Activated CD8-positive, alpha-beta memory T cell treated with anti-CD3 and anti-CD28 coated beads, Interleukin-2, amount 10 ng/mL, durations not matched to agents 7 days and 5 days (primary cell): ENCODE measurements at places on chromosomes 2 and 18. TPM values are rescaled to one million over a fixed set of nuclear protein-coding genes. Genes with fewer than 3 reads are reported as not detected.

SNTG2 gene
- 1.6 TPM for total RNA-seq

DNA sequence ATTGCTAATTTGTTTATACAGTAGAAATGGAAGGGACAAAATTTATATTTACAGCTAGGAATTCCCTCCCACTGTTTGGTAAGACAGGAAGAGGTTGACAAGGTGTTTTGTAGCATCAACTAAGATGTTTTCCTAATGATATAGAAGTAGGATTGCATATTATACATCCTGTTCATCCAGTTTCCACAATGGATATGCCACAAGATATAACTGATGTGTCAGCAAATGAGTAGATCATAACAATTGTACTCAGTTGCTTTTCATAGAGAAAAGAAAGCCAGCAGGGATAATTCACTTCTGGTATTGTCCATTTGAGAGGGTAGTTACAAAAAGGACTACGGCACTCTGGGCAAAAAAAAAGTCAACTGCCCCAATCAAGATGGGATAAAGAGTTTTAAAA, 102.7 kb downstream of the CALCRL start:
- no peak overlapping the region for H3K27ac ChIP-seq
- H3K27me3 ChIP-seq, result no peaks in the 10 kb centered on the region
- no peaks in the 10 kb centered on the region for H3K4me1 ChIP-seq
- no peak for DNase-seq
- no peaks in the 10 kb centered on the region for H3K36me3 ChIP-seq

- DNase-seq, result no peak
- peaks cover 13% of the 10 kb centered on the region for H3K36me3 ChIP-seq
- peaks cover 50% of the 10 kb centered on the region for H3K4me1 ChIP-seq
- no peak overlapping the region for H3K4me3 ChIP-seq
- H3K27me3 ChIP-seq, result no peaks in the 10 kb centered on the region
These were observed 16.9 kb upstream of the MREG start for GRCh38 chr2:216030216-216030615.

- peaks cover 15% of the 10 kb centered on the region for H3K36me3 ChIP-seq
- H3K4me3 ChIP-seq, result no peak overlapping the region
- DNase-seq, result peak; percentile 88
- peaks cover 13% of the 10 kb centered on the region for H3K4me1 ChIP-seq
- H3K27ac ChIP-seq, result no peak overlapping the region
- no peaks in the 10 kb centered on the region for H3K27me3 ChIP-seq
These were observed 6.3 kb downstream of the ANKRD53 start for GRCh38 chr2:70984576-70985282.

DNA sequence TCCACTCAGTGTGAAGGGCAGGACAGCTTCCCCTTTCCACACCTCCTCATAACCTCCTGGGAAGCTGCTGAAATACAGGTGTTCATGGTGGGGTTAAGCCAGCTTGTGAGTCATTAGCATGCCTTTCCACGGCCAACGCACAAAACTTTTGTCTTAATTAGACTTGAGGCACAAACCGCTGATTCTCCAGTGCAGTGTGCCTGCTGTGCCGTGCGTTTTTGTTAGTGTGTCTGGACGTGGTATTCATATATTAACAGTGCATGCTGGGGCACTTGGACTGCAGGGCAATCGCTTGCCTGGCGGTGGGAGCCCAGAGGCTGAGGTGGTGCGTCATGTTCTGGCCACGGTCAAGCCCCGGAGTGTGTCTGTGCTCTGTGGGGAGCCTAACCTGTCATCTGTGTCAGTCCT, 156.2 kb downstream of the SH3RF3 start:
- H3K36me3 ChIP-seq, result no peaks in the 10 kb centered on the region
- H3K27me3 ChIP-seq, result peaks cover 3% of the 10 kb centered on the region
- no peak overlapping the region for H3K4me3 ChIP-seq
- H3K27ac ChIP-seq, result no peak overlapping the region
- H3K4me1 ChIP-seq, result no peaks in the 10 kb centered on the region
- no peak for DNase-seq

IL1RL2 gene
- not detected for total RNA-seq

- no peaks in the 10 kb centered on the region for H3K36me3 ChIP-seq
- H3K4me3 ChIP-seq, result no peak overlapping the region
- no peaks in the 10 kb centered on the region for H3K27me3 ChIP-seq
- no peak overlapping the region for H3K27ac ChIP-seq
- no peaks in the 10 kb centered on the region for H3K4me1 ChIP-seq
- DNase-seq, result no peak
These were observed 421.6 kb downstream of the SOX11 start for GRCh38 chr2:6113786-6114185.

- H3K27me3 ChIP-seq, result no peaks in the 10 kb centered on the region
- no peak overlapping the region for H3K27ac ChIP-seq
- H3K4me3 ChIP-seq, result no peak overlapping the region
- no peaks in the 10 kb centered on the region for H3K36me3 ChIP-seq
These were observed 7.3 kb upstream of the HTR2B start for GRCh38 chr2:231132129-231132528.

DNA sequence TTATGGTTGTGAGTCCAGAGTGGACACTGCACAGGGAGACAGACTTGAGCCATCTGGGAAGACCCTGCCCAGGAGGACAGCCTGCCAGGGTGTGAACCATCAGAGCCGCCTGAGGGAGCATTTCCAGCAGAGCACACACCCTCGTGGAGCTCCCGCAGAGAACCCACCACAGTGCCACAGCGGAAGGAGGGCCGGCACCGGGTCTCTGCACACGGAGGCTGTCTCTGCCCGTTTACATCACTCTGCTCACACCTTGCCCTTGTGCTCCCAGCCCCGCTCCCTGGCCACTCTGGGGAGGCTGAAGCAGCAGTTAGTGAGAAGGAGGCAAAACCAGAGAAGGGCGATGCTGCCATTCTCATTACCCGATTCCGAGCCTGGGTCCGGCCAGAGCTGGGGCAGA, 161.9 kb downstream of the KLHL29 start:
- peaks cover 8% of the 10 kb centered on the region for H3K4me1 ChIP-seq
- no peaks in the 10 kb centered on the region for H3K36me3 ChIP-seq
- H3K4me3 ChIP-seq, result no peak overlapping the region

DNA sequence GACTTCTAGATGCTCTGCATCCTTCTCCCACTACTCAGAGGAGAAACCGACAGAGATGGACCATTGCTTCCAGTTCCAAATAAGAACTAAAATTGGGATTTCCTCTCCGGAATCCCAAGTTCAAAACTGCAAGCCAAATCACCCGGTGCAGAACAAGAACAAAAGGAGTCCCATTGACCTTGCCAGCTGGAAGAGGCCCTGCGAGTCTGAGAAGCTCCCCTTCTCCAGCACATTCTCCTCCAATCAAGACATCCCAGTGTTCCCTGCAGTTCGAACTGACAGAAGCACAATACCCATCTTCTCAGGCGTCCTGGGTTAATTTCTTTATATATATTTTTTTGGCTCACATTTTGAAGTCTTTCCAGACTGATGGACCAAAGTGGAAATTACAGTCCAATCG, 195.3 kb upstream of the MEIS1 start:
- no peak for DNase-seq
- H3K4me3 ChIP-seq, result no peak overlapping the region
- no peaks in the 10 kb centered on the region for H3K4me1 ChIP-seq
- no peak overlapping the region for H3K27ac ChIP-seq
- no peaks in the 10 kb centered on the region for H3K36me3 ChIP-seq
- H3K27me3 ChIP-seq, result no peaks in the 10 kb centered on the region

DNA sequence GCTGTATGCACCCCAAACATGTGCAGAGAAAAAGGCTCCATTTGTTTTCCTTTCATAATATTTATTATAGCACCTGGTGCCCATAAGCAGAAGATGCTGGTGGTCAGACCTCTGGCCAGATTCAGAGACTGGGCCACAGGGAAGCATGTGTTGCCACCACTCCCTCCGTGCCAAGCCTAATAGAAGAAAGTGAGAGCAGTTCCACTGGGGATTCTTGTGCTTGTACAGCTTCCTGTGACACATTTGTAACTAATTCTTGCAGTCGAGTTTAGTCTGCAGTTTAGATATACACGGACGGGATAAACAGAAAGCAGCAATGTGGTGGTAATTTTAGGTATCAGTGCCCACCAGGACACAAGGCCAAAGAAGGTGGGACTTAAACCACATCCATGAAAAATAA, 135.4 kb upstream of the PIEZO2 start:
- H3K4me3 ChIP-seq, result no peak overlapping the region
- no peaks in the 10 kb centered on the region for H3K36me3 ChIP-seq
- no peak for DNase-seq
- H3K4me1 ChIP-seq, result no peaks in the 10 kb centered on the region
- no peaks in the 10 kb centered on the region for H3K27me3 ChIP-seq

DNA sequence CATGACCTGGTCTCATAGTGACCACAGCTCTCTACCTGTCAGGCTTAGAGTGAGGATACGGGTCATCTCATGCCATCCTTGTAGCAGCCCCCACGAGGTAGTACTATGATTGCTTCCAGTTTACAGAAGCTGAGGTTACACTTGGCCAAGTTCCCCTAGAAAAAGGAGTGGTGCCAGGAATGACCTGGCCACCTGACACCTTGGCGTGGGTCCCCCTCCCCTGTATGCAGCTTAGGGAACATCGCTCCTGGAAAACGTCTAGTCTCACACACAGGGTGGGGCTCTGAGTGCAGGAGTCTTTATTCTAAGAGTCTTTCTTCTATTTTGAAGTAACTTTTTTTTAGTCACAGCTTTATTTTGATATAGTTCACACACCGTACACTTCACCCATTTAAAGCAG, 14.8 kb downstream of the NPPC start:
- peaks cover 16% of the 10 kb centered on the region for H3K4me1 ChIP-seq
- H3K4me3 ChIP-seq, result no peak overlapping the region
- DNase-seq, result no peak
- H3K27me3 ChIP-seq, result peaks cover 12% of the 10 kb centered on the region
- H3K27ac ChIP-seq, result no peak overlapping the region
- no peaks in the 10 kb centered on the region for H3K36me3 ChIP-seq

MAPK4 gene
- total RNA-seq, result not detected

TPO gene
- total RNA-seq, result not detected

- DNase-seq, result peak; percentile 60
- no peak overlapping the region for H3K4me3 ChIP-seq
- H3K27ac ChIP-seq, result peak overlapping the region; percentile 69
- no peaks in the 10 kb centered on the region for H3K27me3 ChIP-seq
- peaks cover 2% of the 10 kb centered on the region for H3K36me3 ChIP-seq
These were observed 34.4 kb downstream of the ZFP36L2 start for GRCh38 chr2:43191947-43192516.

GRCh38 chr2:227890495-227891079, 19.2 kb downstream of the DAW1 start:
- DNase-seq, result no peak
- no peak overlapping the region for H3K4me3 ChIP-seq
- H3K27me3 ChIP-seq, result peaks cover 3% of the 10 kb centered on the region
- no peaks in the 10 kb centered on the region for H3K36me3 ChIP-seq
- no peak overlapping the region for H3K27ac ChIP-seq

- H3K36me3 ChIP-seq, result no peaks in the 10 kb centered on the region
- no peak overlapping the region for H3K4me3 ChIP-seq
- no peaks in the 10 kb centered on the region for H3K4me1 ChIP-seq
These were observed 10.4 kb downstream of the MFSD2B start for GRCh38 chr2:24020244-24020643.

DNA sequence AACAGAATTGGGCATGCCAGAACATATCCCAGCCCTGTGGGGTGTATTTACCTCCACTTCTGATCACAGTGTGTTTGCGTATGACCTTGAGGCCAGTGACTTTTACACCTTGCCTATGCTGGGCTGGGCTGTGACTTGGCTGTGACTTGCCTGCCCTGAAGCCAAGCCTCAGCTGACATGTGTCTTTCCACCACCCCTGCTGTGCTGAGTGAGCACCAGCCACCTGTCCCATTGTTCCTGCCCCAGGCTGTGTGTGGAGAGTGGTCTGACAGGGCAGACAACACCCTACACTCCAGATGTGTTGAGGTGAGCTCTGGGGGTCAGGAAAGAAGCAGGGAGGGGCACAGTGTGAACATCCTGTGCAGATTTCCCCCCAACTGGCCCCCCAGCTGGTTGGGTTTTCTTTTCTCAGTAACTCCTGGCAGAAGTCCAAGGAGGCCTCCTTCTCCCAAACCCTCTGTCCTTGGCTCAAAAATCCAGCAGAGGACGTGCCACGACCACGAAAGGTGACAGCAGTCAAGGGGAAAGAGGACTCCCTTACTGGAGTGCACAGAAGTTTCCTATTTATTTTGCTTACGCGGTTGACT, 5.1 kb upstream of the STEAP3 start:
- no peak overlapping the region for H3K4me3 ChIP-seq
- no peak for DNase-seq
- H3K36me3 ChIP-seq, result no peaks in the 10 kb centered on the region
- no peak overlapping the region for H3K27ac ChIP-seq
- H3K27me3 ChIP-seq, result peaks cover 20% of the 10 kb centered on the region

ASB18 gene
- total RNA-seq, result not detected

CCDC68 gene
- not detected for total RNA-seq

LRP1B gene
- not detected for total RNA-seq

DNA sequence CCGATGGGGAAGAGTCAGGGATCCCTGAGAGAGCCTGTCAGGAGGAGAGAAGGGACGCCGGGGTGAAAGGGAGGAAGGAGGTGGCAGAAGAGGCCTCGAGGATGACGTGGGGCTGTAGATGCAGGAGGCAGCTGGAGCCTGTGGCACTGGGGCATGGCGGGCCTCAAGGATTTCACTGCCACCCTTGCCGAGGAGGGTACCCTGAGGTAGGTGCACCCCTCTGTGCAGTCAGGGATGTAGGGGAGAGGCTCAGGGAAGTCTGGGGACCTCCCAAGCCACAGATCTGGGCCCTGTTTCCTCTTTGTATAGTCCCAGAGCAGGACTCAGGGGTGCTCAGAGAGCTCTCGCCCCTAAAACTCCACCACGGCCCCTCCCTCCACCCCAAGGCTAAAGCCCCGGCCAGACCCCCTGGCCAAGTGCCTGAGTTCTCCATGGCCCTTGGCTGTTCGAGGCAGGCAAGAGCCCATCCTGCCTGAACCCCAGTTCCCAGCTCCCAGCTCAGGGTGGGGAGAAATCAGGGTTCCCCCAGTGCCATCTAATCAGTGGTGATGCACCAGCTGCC, 39.0 kb upstream of the HDAC4 start:
- H3K27ac ChIP-seq, result no peak overlapping the region
- no peaks in the 10 kb centered on the region for H3K36me3 ChIP-seq
- peaks cover 10% of the 10 kb centered on the region for H3K4me1 ChIP-seq
- no peak for DNase-seq

- H3K27ac ChIP-seq, result no peak overlapping the region
- no peaks in the 10 kb centered on the region for H3K4me1 ChIP-seq
- H3K27me3 ChIP-seq, result no peaks in the 10 kb centered on the region
- H3K4me3 ChIP-seq, result no peak overlapping the region
- no peaks in the 10 kb centered on the region for H3K36me3 ChIP-seq
These were observed 385.1 kb downstream of the RAD51AP2 start for GRCh38 chr2:17133052-17133671.

DNA sequence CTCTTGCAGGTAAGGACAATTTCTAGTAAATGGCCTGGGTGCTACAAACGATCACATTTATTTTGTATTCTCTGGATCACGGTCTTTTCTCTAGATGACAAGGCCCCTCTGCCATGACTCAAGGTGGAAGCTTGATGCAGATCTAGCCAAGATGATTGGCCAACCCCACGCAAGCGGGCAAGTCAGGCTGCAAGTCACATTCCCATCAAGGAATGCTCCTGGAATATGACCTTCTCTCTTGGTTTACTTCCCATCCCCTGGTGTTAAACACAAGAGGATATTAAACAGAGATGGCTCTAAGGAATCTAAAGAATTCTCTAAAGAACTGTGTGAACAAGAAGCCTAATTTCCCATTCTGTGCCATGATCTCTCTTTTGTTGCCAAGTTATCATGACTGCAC, 97.3 kb upstream of the SERPINE2 start:
- H3K27ac ChIP-seq, result no peak overlapping the region
- no peak for DNase-seq
- H3K4me1 ChIP-seq, result no peaks in the 10 kb centered on the region
- H3K36me3 ChIP-seq, result no peaks in the 10 kb centered on the region

- H3K27me3 ChIP-seq, result peaks cover 33% of the 10 kb centered on the region
- DNase-seq, result no peak
- no peaks in the 10 kb centered on the region for H3K4me1 ChIP-seq
- no peak overlapping the region for H3K27ac ChIP-seq
- no peaks in the 10 kb centered on the region for H3K36me3 ChIP-seq
These were observed 187.4 kb downstream of the TMEM247 start for GRCh38 chr2:46666754-46667153.
